Activated T-helper 17 cell treated with anti-CD3 and anti-CD28 coated beads, Interleukin-2, amount 50 U/mL, for 72 hours (primary cell): ENCODE measurements at places on chromosomes 16 and 17. TPM values are rescaled to one million over a fixed set of nuclear protein-coding genes. Genes with fewer than 3 reads are reported as not detected.

The TBC1D3K gene
- not detected for total RNA-seq

The KCNJ2 gene
- total RNA-seq: not detected

- no peak for ATAC-seq
Measured at GRCh38 chr17:59406808-59407381, 75.4 kb downstream of the YPEL2 start.

The TAC4 gene
- not detected for total RNA-seq

DNA sequence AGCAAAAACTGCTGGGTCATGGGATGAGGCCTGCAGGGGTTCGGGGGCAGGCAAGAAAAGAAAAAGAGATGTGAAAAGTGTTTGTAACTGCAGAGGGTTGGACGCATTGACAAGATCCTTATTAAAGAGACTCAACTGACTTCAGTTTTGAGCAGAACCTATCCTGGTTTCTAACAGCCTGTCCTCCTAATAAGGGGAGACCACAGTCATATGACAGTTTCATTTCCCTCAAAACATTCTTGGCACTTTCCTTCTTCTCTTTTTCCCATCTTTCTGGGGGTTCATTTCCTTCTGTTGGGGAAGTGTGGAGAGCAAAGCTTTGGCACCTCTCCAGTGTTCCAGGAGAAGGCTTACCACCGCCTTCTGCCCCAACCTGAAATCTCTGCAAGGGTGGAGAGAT is 118.5 kb downstream of the MAF start:
- ATAC-seq: no peak

DNA sequence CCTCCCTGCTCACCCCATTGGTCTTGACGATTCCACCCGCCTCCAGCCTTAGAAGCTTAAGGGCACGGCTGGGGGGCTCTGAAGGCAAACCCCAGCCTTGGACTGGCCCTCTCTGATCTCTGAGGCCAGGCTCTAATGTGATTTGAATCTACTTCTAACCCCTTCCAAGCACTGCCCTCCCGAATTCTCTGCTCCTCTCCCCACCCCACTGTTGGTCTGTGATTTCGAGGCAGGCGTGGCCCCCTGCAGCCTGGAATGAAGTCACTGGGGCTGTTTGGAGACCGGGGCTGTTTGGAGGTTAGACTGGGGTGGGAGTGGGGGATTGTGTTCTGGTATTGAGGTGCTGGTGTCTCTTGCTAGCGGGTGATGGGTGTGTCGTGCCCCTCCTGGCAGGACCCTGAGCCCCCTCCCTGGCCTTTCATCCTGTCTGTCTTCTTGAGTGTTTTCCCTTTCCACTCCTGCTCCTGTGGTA is 2.2 kb downstream of the GRB7 start:
- ATAC-seq: no peak

The PDILT gene
- total RNA-seq: not detected

GRCh38 chr17:34363183-34363661 is at the start of gene CCL1:
CCL1 (minus strand) TSS chr17:34363233; CDS start chr17:34363161, 72 bp downstream.
- ATAC-seq: no peak
